RCC 7860 (cell line): ENCODE measurements at places on chromosomes 3 and 15.
A peak's percentile ranks its signal among the peaks of the same experiment; 100 is the strongest.

DNA sequence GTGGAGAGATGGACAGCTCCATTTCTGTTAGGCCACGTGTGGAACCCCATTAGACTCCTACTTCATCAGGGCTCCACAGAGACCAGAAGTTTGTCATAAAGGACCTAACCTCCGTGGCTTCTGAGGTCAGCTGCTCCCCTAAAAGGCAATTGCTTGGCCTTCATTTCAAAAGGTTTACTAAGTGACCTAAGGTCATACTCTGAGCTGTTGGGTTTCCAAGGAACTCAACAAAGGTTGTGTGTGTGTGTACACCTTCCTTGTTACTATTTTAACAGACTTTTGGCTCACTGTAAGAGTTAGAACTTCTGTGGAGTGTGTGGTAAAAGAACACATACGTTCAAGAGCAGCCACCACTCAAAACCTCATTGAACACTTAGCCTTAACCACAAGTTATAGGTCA, 73.9 kb downstream of the SEC22A start:
- no peak for DNase-seq

- no peak for DNase-seq
Measured at GRCh38 chr15:70318594-70319465, 221.1 kb upstream of the TLE3 start.

- no peak for DNase-seq
Measured at GRCh38 chr3:28033059-28033784, 208.2 kb upstream of the CMC1 start.

GRCh38 chr15:66879531-66880368, 177.7 kb downstream of the SMAD6 start:
- DNase-seq: no peak

- peak; percentile 32 for DNase-seq
Measured at GRCh38 chr3:48232734-48233133, 8.2 kb upstream of the ZNF589 start.

- peak; percentile 44 for DNase-seq
Measured at GRCh38 chr3:141561426-141562034, 74.7 kb downstream of the RASA2 start.

DNA sequence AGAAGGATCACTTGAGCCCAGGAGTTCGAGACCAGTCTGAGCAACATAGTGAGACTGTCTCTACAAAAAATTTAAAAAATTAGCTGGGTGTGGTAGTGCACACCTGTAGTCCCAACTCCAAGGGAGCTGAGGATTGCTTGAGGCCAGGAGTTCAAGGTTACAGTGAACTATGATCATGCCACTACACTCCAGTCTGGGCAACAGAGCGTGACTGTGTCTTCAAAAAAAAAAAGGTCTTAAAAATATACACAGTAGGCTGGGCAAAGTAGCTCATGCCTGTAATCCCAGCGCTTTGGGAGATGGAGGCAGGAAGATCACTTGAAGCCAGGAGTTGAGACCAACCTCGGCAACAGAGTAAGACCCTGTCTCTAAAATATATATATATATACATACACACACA, 11.2 kb upstream of the CAMK1 start:
- DNase-seq: peak; percentile 27

- DNase-seq: peak; percentile 74
Measured at GRCh38 chr3:168047190-168047795, 48.4 kb downstream of the GOLIM4 start.
